ENCODE measurements at places on chromosomes 6 and 20.

DNA sequence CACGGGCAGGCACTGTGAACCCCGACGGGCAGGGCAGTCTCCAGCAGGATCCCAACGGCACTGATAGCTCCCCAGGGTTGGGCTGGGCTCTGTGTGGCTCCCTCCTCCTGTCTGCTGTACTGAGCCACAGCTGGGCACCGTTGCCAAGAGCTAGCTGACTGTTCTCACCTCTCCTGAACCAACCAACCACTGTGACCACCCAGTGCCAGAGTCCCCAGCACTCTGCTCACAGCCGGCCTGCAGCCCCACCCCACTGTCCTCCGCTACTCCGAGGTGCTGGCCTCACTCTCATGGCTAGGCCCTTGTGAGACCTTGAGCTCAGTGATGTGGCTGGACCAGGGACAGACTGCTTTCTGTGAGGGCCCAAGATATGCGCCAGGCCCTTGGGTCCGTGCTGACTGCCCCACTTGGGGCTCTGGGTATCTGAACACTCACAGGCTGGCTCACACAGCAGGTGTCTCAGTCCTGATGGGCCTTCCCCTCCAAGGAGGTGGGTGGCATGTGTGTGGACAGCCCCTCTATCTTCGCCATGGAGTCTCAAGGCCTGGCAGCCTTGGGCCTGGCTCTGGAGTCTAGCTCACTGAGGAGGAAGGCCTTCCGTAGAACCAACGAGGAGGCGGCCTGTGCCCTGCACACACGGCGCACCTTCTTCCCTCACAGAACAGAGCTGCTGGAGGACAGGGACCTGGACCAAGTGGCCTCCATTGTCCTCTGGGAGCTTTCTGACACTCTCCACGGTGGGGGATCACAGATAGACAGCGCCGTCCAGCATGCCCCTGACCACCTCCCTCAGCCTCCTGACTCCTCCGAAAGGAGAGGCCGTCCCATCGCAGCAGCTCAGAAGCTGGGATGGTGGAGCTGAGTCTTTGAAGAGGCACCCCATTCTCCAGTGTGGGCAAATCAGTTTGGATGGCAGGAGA is 53.5 kb downstream of the TCP11 start:
- no peaks in the 10 kb centered on the region for H3K36me3 ChIP-seq
- no peaks in the 10 kb centered on the region for H3K4me1 ChIP-seq
- DNase-seq: no peak
- H3K4me3 ChIP-seq: no peak overlapping the region

GRCh38 chr20:48571949-48572847 is 255.6 kb downstream of the PREX1 start:
- no peaks in the 10 kb centered on the region for H3K4me1 ChIP-seq
- DNase-seq: no peak
- no peak overlapping the region for H3K4me3 ChIP-seq
- no peaks in the 10 kb centered on the region for H3K27me3 ChIP-seq
- no peaks in the 10 kb centered on the region for H3K36me3 ChIP-seq

DNA sequence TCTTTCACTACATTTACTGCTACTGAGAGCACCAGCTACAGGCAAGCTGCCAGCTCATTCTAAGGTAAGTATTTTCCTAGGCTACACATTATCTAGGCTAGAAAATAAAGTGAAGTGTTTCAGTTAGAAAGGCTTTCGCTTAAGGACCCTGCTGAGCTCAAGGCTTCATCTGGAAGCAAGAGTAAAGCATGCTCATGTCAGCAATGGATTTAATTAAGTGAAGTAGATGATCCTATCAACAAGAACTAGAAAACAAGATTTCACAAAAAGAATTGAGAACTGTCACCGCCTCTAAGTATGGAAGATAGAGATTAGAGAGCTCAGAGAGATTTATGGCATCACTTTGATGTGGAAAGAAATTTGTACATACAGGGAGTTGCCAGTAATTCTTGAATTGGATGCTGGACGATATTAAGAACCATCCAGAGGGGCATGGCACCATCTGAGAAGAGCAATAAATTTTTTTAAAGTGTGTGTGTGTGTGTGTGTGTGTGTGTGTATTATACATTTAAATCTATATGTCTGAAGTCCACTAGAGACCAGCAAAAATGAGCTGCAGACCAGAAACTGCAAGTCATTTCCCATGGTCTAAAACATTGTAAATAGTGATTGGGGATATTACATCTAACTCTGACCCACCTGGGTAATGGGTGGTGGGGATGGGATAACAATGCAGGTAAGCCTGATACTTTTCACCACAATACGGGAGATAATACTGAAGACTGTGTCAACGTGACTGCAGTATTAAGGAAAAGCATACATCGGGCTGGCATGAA is 105.2 kb upstream of the MAP7 start:
- no peaks in the 10 kb centered on the region for H3K27me3 ChIP-seq
- peaks cover 2% of the 10 kb centered on the region for H3K36me3 ChIP-seq
- no peak for DNase-seq
- H3K4me1 ChIP-seq: no peaks in the 10 kb centered on the region

DNA sequence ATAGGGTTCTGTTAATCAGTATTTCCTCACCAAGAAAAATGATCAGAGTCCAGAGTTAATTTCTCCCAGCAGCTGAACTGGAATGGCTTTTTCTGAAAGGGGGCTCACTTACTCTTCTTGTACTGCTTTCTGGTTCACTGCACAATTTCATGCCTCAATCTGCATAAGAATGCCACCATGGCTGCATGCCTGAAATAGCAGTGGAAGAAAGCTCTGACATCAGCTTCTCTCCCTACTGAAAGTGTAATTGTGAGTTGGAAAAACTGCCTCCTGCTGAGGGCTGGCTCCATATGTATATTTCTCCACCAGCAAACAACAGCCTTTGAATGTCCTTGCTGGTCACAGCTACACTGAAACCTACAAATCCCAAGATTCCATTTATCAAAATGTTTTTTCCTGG is 1027.2 kb upstream of the GJE1 start:
- H3K36me3 ChIP-seq: no peaks in the 10 kb centered on the region
- H3K27me3 ChIP-seq: no peaks in the 10 kb centered on the region
- no peak overlapping the region for H3K27ac ChIP-seq
- DNase-seq: no peak

DNA sequence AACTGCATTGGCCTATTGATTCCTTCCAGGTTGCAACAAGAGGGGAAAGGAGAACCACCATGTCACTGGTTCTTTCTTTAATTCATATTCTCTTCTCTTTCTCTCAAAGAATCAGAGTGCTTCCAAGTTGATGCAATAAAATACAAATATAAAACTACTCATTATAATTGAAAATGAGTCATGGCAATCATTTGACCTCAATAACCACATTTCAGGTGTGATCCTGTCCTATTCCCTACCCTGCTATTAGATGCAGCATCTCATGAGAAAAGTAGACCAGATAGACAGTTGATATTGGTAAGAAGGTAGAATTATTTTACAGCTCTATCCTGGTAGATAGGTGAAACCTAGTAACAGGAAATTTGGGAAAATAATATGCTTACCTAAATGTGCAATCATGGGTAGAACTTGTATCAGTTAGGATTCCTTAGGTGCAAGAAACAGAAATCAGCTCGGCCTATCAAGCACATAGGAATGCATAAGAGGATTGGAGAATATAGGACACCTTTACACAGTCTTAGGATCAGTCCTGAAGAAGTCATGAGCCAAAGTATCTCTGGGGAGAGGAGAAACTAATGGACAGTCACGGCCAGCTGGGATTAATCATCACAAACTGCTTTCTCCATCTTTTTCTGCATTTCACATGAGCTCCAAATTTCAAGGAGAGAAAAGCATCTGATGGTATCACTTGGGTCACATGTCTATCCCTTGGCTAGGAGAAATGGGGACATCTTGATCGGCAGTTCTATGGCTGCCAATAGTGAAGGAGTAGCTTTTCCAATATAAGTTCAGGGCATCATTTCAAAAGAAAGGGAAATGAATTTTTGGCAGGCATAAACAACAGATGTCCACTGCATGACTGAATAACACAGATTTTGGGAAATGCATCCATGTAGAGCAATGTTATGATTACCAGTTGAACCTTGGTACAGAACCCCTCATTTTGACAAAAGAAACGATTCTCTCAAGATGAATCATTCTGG is 19.3 kb upstream of the RNF146 start:
- H3K4me3 ChIP-seq: no peak overlapping the region
- no peaks in the 10 kb centered on the region for H3K36me3 ChIP-seq
- no peaks in the 10 kb centered on the region for H3K4me1 ChIP-seq
- no peaks in the 10 kb centered on the region for H3K27me3 ChIP-seq

DNA sequence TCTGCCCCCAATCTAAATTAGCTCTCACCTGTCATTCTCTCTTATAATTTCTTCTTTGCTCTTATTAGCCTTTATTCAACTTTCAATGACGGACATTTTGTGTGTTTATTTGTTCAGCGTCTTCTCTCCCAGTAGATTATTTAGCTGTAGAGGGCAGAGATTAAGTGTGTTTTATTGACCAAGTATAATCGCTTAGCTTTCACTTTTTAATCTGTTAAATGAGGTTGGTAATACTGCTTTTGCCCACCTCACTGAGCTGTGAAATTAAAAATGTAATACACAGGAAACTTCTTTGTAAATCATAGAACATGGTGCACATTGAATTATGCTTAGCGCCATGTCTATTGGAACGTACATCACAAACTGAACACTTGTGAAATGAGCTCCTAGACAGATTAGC is 3.5 kb upstream of the CCN6 start:
- DNase-seq: no peak
- H3K4me3 ChIP-seq: no peak overlapping the region
- no peaks in the 10 kb centered on the region for H3K27me3 ChIP-seq
- no peaks in the 10 kb centered on the region for H3K4me1 ChIP-seq

GRCh38 chr6:22643780-22644179 is 74.4 kb downstream of the HDGFL1 start:
- no peaks in the 10 kb centered on the region for H3K36me3 ChIP-seq
- no peak overlapping the region for H3K4me3 ChIP-seq
- no peaks in the 10 kb centered on the region for H3K27me3 ChIP-seq
- DNase-seq: no peak
- no peaks in the 10 kb centered on the region for H3K4me1 ChIP-seq
- H3K27ac ChIP-seq: no peak overlapping the region

DNA sequence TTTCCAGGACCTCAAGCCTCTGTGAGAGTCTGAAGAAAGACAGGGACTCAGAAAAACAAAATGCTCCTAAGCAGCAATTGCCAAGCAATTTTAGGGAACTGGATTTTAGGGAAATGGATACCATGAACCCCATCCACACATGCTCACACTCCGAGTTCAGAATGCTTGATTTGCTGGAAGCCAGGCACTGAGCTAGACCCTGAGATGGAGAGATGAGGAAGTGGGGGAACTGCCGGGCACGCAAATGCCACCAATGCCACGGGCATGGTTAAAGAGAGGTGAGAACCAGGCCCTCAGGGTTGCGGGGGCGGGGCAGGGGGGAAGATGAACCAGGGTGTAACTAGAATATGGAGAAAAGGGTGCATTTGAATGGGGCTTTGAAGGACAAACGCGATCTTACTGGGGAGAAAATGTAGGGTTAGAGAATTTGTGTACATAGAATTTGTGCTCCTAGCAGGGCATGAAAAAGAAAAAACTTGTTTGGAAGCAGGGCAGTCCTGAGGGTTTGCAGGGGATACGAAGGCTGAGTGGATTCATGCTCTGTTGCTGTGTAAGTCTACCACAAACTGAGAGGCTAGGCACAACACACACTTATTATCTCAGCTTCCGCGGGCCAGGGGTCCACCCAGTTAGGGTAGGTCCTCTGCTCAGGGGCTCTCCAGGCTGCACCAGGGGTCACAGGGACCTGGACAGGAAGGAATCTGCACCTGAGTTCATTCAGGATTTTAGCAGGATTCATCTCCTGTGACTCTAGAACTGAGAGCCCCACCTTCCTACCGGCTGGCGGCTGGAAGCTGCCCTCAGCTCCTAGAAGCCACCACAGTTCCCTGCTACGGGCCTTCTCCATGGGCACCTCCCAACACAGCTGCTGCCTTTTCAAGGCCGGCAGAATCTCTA is 108.0 kb downstream of the SNX5 start:
- DNase-seq: peak; percentile 69
- H3K4me3 ChIP-seq: no peak overlapping the region
- no peaks in the 10 kb centered on the region for H3K27me3 ChIP-seq
- no peak overlapping the region for H3K27ac ChIP-seq
- no peaks in the 10 kb centered on the region for H3K36me3 ChIP-seq

- H3K4me1 ChIP-seq: no peaks in the 10 kb centered on the region
- no peaks in the 10 kb centered on the region for H3K36me3 ChIP-seq
- no peak for DNase-seq
- H3K27ac ChIP-seq: no peak overlapping the region
Observed at GRCh38 chr6:44285552-44286284, 15.5 kb downstream of the TMEM151B start.

- no peaks in the 10 kb centered on the region for H3K27me3 ChIP-seq
- H3K27ac ChIP-seq: no peak overlapping the region
- DNase-seq: no peak
- no peak overlapping the region for H3K4me3 ChIP-seq
Observed at GRCh38 chr6:105645958-105646357, 243.1 kb upstream of the PREP start.

DNA sequence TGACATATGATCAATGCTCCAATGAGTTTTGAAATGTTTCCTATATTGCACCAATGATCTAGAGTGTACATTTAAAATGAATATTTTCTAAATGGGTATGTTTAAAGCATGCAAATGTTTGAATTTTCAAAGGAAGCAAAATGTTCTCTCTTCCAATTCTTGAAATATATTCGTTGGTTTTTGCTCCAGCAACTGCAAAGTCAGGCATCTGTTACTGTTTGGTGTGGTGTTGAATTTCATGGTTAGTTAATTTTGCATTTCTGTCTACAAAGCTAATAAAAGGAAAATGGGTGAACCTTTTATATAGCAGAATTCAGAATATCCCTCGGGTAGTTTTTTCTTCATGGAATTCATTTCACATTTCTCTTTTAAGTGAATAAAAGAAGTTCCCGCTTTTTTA is 1018.3 kb downstream of the GRIK2 start:
- no peaks in the 10 kb centered on the region for H3K4me1 ChIP-seq
- no peak overlapping the region for H3K4me3 ChIP-seq
- H3K27me3 ChIP-seq: no peaks in the 10 kb centered on the region
- no peak for DNase-seq
- H3K27ac ChIP-seq: no peak overlapping the region

DNA sequence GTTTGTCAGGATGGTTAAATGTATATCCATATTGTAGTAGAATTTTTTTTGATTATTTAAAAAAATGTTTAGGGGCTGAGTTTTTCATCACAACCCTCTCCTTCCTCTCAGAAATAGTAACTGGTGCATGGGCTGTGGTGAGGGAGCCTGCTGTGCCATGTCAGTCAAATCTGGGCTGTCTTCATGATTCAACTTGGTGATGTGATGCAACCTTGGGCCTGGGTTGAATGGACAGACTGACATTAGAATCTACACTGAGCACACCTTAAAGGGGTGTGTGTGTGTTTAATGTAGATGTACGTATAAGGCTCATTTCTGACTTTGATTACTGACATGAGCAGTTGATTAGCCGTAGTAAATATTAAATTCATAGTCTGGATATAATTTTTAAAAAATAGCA is 3.7 kb downstream of the TJAP1 start:
- peaks cover 5% of the 10 kb centered on the region for H3K4me1 ChIP-seq
- H3K27me3 ChIP-seq: no peaks in the 10 kb centered on the region
- no peak for DNase-seq
- H3K36me3 ChIP-seq: no peaks in the 10 kb centered on the region

GRCh38 chr20:34269996-34270627 is 28.9 kb downstream of the ASIP start:
- no peaks in the 10 kb centered on the region for H3K27me3 ChIP-seq
- no peak overlapping the region for H3K4me3 ChIP-seq
- no peaks in the 10 kb centered on the region for H3K36me3 ChIP-seq
- no peak overlapping the region for H3K27ac ChIP-seq
- no peak for DNase-seq

- DNase-seq: no peak
- H3K36me3 ChIP-seq: no peaks in the 10 kb centered on the region
- H3K4me3 ChIP-seq: no peak overlapping the region
- H3K27ac ChIP-seq: no peak overlapping the region
- no peaks in the 10 kb centered on the region for H3K4me1 ChIP-seq
Observed at GRCh38 chr6:63476302-63476701, 96.0 kb upstream of the LOC128125822 start.
